Naive thymus-derived CD8-positive, alpha-beta T cell (primary cell): ENCODE measurements at places on chromosomes 2 and 18. TPM values are rescaled to one million over a fixed set of nuclear protein-coding genes. Genes with fewer than 3 reads are reported as not detected.

- no peak for DNase-seq
These were observed 84.0 kb upstream of the HAAO start for GRCh38 chr2:42876326-42876751.

DNA sequence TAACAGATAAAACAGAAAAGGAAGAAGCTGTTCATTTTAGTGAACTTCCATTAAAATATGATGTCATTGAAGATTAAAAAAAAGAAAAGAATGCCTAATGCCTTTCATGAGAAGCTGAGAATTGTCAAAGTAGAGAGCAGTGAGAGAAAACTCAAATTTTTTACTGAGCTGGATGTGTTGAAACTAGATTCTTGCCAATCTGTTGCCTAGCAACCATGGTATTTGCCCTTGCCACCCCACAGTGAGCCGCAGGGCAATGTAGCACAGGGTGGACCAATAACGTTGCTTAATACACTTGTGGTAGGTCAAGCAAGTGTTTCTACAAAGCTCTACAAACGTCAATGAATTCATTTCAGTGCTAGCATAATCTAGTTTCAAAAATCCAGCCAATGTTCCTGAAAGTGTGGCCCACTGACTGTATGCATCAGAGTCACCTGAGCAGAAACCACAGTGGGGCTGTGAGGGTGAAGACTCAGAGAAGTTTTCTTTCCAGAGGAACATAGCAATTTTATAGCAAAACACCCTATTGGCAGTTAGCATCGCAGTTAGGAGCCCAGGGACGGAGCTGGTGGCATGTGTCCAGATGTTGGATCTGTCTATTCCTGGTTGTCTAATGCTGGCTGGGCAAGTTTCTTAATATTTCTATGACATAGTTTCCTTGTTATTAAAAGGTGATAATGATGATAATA lies 132.2 kb downstream of the DOCK10 start:
- peak; percentile 47 for DNase-seq

GRCh38 chr2:167732326-167732725 lies 515.1 kb downstream of the STK39 start:
- DNase-seq, result no peak

GRCh38 chr2:197705912-197706838 lies 1.0 kb downstream of the MARS2 start:
- no peak for DNase-seq

The CD207 gene
- polyA plus RNA-seq, result not detected

The AKAIN1 gene
- polyA plus RNA-seq, result not detected

The MPP4 gene
- polyA plus RNA-seq, result not detected

DNA sequence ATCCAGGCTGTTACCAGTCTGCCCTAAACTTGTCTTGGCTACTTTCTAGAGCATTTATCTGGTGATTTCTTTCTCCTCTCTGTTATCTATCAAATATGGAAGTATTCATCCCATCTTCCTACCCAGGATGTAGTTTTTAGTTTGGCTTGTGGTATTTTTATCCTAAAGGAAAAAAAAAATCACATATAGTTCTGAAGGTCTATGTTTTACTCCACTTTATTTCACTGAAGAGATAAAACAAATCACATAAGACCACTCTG lies 62.2 kb downstream of the PXDN start:
- no peak for DNase-seq

The DUSP19 gene
- 0.30 TPM for polyA plus RNA-seq

DNA sequence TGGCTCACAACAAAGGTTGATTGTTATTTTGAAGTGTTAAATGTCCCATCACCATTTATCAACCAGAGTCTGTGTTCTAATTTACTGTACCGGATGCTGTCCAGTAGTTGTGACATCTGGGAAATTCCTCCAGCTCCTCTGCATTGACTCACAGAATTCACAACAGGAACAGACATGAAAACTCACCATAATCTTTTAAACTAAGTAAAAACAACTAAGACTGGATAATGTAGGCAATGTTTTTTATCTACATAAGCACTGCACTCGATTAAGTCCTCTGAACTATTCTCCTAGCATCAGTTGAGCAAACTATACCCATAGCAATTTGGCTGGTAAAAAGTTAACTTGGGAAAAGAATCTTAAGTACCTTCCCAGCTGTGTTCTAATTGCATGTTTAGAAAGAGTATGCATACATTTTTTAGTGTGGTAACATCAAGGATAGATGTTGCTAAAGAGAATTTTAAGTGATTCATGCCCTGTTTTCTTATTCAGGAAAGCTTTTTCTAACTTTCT lies 42.9 kb upstream of the MYO1B start:
- no peak for DNase-seq

DNA sequence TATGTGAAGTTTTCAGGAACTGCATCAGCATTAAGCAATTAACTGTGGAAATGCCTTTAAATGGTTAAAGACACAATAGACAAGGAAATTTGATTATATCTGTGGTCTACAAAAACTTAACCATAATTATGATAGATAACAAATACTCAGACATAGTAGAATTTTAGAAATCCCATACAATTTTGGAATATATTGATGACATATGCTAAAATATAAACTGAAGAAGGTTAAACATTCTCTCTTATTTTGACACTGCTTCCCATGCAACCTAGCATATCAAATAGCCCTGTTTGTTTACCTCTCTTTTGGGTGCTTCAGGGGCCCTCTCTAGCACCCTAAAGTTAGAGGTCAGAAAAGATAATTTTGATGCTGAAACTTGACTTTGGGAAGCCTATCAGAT lies 1274.8 kb upstream of the SLC39A10 start:
- no peak for DNase-seq

DNA sequence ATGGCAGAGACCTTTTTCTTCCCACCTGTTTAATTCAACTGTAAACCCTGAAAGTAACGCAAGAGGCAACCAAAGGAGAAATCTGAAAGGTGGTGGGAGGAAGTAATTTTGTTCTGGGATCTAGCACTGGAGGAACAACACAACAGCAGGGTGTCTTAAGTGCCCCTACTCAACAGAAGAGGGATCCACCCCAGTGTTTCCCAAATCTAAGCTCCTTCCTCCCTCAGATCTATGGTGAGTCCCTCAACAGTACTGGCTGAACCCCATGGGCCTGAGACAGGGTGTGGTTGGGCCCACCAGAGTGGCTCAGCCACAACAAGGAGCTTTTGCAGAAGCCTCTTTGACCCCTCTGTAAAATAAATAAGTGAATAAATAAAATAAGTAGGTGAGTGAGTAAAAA lies 790.3 kb downstream of the ERBB4 start:
- no peak for DNase-seq

GRCh38 chr2:240954436-240955305 lies 43.7 kb upstream of the SNED1 start:
- peak; percentile 10 for DNase-seq

DNA sequence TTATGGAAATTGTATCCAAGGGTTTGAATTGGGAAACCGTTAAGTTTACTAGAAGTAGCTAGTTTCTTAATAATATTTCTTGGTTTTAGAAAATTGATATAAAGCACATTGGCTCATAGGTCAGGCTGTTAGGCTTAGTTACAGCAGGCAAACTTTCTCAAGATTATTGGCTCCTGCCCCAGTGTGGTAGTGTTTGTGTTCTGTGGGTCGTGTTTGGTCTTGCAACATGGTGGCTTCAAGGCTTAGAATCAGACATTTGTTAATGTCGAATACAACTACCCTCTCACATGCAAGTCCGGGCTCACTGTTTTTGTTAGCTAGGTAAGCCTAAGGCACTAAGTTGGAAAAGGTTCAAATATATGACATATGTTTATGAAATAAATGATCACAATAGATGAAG lies 19.6 kb downstream of the CERS6 start:
- no peak for DNase-seq

- no peak for DNase-seq
These were observed 43.7 kb upstream of the CAB39 start for GRCh38 chr2:230668939-230669303.

DNA sequence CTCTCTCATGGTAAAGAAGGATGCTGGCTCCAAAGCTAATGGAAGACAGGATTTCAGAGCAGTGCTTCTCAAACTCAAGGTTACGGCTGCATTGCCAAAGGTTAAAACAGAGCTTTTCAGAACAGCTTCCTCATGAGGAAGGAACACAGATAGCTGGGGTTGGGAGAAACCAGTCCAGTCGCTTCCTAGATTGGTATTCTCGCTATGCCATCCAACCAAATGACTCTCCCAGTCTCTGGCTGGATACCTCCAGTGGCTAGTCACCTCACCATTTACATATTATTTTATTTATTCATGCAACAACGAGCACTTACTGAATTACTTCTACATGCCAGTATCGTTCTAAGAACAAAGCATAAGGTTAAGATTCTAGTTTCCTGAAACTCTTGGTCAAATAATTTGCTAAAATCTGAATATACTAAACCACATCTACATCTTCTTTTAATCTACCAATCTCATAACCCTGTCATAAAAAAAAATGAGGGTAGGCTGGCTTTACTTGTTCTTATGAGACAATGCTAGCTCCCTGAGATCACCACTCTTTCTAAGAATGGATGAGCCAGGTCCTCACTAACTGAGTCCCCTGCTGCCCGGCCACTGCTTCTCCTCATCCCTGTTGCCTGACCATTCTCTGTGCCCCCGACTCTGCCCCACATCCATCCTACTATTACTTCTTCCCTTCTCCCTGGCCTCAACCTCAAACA lies 20.4 kb downstream of the KDSR start:
- DNase-seq, result no peak

The CLEC4F gene
- not detected for polyA plus RNA-seq

The IL1B gene
- polyA plus RNA-seq, result not detected

The TEKT4 gene
- not detected for polyA plus RNA-seq

DNA sequence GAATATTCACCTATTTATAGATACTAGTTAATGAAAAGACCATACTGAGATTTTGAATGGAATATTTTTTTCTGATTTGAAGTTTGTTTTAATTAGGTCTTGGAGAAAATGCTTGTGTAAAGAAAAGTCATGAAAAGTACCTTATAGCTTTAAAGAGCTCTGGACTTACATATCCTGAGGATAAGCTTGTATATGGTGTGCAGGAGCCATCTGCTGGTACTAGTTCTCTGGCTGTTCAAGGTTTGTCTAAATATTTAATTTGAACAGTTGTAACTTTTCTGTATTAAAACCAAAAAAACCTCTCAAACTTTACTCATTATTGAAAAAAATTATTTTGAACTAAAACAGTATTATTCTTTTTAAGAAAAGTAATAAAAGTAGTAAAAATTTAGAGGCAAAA lies 50.1 kb downstream of the UBR3 start:
- no peak for DNase-seq

GRCh38 chr2:45759310-45759851 lies 107.9 kb downstream of the PRKCE start:
- DNase-seq, result no peak

The TXNDC9 gene
- 53.4 TPM for polyA plus RNA-seq

The AGPS gene
- polyA plus RNA-seq, result 16.3 TPM

DNA sequence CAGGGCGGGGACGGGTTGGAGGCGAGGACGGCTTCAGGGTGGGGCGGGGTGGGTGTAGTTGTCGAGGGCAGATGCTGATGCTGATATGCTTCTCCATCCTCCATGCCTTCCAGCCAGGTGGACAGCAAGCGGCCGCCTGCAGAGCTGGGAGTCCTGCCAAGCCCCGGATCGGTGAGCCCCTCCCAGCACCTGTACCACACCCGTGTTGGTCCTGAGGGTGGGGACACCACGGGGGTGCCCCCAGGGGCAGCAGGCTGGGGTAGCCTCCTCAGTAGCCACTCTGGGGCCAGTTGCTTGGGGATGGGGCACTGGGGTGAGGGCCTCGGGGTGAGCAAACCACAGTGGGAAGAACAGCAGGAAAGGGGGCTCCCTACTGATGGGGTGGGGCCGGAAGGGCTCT lies 2.6 kb downstream of the ANO7 start:
- no peak for DNase-seq
